ENCODE measurements at places on chromosomes 16 and 17.
A peak's percentile ranks its signal among the peaks of the same experiment; 100 is the strongest.

DNA sequence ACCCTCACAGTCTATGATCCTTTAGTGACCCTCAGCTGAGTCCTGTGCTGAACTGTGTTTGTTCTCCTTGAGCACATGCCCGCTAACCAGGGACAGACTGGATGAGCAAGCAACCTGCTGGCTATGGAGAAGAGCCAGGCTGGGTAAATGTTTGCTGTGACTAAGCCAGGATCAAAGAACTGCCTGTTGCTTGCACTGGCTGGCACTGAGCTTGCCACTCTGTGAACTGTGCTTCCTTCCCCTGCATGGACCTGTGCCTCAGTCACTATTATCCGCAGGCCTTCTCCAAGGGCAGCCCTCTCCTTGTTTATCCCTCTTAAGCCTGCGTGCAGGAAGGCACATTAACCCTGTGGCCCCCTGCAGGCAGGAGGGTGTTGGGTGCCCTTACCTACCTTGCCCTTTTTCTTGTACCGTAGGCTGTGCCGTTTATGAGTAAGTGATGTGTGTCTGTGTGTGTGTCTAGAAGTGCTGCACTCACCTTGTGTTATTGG, 7.4 kb downstream of the PNPO start:
- no peak for DNase-seq

- no peak for DNase-seq
Measured at GRCh38 chr17:13200671-13201070, 182.8 kb upstream of the ELAC2 start.

DNA sequence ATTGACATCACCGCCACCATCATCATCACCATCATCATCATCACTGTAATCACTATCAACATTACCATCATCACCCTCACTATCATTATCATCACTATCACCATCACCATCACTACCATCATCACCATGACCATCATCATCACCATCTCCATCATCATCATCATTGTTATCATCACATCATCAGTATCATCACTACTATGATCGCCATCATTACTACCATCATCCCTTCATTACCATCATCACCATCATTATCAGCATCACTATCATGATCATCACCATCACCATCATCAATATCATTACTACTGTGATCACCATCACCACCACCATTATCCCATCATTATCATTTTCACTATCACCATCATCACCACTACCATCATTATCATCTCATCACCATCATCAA, 368.3 kb downstream of the SEC14L1 start:
- no peak for DNase-seq

- no peak for DNase-seq
Measured at GRCh38 chr16:69276148-69277115, 34.7 kb upstream of the VPS4A start.

DNA sequence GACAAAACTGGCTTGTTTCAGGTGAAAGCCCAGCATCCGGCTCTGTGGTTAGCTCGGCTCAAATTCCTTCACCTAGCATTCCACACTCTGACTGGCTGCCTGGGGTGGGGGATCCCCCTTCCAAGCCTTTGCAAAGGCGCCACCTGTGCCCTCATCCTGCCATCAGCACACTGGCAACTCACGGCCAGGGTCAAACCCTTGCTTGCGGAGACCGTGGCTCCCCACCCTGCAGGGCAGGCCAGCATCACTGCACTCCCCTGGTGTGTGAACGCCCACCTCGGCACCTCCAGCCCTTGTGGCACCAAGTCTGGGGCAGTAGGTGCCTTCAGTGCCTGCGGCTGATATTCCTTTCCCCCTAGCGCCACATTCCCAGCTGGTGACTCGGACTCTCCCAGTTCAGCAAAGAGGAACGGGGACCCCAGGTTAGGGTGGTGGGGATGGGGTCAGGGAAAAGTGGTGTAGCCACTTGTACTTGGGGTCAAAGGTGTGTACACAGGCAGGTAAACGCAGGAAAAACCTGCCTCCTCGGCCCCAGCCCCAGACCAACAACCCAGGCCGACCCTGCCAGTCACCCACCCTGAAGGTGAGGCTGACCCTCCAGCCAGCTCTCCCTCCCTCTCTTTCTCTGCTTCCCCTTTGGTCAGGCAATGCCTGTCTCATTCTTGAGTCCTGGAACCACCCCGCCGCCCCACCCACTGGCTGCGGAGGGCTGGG, 1.1 kb downstream of the FLII start:
- peak; percentile 38 for DNase-seq

- DNase-seq, result peak; percentile 72
Measured at GRCh38 chr17:78993241-78993956, 13.7 kb upstream of the LGALS3BP start.

- no peak for DNase-seq
Measured at GRCh38 chr16:8751481-8752311, 45.7 kb downstream of the TMEM186 start.

DNA sequence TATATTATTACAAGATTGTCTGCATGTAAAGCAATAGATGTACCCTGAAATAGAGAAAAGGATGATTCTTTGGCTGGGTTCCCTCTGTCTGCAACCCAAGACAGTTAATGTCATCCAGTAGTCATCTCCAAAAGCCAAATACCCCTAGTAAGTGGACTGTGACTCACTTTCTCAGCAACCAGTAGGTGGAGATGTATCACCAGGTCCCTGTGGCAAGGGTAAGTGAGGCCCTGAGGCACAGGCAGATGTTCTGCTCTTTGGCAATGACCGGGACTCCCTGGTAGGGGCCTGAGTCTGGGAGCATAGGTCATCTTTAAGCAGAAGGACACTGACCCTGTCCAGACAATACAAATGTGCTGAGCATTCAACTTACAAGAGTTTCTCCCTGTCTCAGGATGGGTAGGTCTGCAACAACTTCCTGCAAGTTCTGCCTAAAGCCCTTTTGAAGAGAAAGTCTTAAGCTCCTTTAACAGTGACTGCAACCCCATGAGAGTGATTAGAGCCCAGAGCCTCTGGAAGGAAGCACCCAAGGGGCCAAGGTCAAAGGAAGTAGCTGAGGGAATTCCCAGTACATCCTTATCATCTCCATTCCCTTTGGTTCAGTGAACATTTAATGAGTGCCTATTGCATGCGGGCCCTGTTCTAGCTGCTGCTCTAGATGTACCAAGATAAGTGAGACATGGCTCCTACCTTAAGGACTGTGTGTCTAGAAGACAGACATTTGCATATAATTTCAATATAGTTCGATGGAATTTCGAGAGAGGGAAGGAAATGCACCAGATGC, 31.9 kb downstream of the PMP22 start:
- no peak for DNase-seq

DNA sequence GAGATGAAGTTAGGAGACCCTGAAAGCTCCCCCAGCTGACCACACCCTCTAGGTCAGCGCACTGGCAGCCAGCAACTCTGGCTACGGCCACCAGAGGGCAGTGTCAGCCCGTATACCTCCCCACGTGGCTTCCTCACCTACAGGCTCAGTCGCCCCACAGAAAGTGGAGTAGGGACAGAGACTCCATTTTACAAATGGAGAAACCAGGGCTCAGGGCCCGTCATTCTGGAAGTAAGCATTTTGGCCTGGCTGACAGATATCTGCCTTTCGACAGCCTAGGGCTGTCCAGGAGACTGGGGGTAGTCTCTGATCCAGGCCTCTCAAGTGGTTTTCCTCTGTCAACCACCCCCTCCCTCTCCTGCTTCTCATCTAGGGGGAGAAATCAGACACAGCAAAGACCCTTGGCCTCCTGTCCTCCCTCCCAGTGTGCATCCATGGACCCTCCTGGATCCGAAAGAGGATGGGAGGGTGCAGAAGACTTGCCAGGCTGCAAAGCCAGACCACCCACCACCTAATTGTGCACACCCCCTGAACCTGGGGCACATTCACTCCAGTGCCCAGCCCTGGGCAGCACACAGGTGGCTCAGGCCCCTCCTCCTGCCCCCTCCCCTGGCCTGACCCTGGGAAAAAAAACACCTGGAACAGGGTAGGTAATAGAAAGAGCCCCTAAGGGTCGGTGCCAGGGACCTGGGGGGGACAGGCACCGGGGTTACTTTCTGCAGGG, 3.8 kb upstream of the HAP1 start:
- peak; percentile 85 for DNase-seq

GRCh38 chr17:37373530-37374159, 2.1 kb upstream of the C17orf78 start:
- DNase-seq, result peak; percentile 68

- DNase-seq, result no peak
Measured at GRCh38 chr16:70803319-70803718, 2.4 kb upstream of the VAC14 start.

- no peak for DNase-seq
Measured at GRCh38 chr17:13410874-13411273, 190.9 kb downstream of the HS3ST3A1 start.

GRCh38 chr16:21227866-21228265, 5.6 kb upstream of the ANKS4B start:
- no peak for DNase-seq

GRCh38 chr17:48840441-48840840, 9.6 kb downstream of the CALCOCO2 start:
- no peak for DNase-seq

DNA sequence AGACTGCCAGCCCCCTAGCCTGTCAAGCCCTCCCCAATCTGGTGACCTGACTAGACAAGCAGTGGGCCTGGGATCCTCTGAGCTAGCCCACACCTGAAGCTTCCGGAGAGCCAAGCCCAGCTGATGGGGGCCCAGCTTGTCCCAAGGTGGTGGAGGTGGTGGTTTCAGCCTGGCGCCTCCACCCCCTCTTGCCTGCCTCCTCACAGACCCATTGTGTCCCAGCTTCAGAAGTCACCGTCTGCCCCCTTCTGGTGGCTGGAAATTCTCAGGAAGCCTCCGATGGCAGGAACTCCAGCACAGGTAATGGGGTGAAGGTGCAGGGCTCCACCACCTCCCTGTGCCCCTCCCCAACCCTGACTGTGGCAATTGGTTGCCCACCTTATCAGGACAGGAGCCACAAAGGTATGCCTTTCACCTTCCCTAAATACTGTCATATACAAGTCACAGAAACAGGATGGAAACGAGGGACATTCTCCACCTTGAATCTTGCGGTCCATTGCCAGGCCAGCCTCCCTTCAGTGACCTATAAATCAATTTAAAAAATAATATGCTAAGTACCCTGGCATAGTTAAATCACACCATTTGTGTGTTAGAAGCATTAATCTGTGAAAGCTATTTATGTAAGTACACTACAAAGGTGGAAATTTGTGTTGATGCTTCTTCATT, 66.0 kb upstream of the ZNF423 start:
- DNase-seq, result peak; percentile 61

DNA sequence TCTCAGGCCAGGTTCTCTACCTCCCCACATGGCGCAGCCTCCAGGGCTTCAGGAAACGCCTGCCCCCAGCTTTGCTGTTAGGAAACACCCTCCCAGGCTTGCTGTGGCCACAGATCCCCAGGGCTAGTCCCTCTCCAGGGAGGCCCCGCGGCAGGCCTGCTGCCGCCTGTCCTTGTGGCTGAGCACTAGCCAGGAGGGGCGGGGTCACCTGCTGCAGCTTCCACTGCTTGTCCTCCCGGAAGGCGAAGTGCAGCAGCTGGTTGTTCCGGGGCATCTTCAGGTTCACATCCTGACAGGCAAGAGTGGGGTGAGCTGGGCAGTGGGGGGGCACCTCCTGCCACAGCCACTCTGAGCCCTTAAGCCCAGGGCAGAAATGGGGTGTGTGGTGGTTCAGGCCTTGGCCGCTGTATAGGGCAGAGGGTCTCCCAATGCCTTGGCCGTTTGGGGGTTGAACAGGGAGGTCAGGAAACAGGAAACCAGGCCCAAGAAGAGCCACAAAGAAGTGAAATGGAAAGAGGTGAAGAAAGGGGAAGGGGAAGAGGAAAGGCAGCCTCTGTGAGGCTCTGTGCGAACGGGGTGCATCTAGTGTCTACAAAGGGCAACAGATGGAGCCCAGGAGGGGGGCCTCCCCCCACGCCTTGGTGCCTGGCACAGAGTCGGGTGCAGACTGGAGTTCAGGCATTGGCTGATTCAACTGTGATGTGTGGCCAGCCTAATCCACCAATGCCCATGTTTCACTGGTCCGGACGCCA, 2.0 kb downstream of the ROGDI start:
- no peak for DNase-seq

DNA sequence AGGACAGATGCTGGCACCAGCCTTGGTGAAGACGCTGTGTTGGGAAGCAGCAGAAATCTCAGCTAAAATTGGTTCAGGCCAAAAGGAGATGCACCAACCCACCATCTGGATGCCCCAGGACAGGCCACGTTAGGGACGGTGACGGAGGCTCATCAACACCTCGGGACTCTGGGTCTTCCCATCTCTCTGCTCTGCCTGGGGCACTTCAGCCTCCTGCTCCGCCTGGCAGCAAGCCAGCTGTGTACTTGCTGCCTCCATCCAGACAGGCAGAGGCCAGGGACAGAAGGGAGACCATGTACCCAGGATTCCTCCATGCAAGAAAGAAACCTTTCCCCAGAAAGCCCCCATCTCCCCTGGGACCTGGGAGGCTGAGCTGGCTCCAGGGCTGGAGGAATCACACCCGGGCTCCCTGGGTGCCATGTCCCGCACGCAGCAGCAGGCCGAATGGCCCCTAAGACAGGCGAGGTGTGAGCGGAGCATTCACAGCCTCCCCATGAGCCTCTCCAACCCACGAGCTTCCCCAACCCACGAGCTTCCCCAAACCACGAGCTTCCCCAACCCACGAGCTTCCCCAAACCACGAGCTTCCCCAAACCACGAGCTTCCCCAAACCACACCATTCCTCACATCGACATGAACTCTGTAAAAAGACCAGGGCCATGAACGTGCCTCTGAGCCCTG, 274.5 kb downstream of the C16orf95 start:
- no peak for DNase-seq

- peak; percentile 78 for DNase-seq
Measured at GRCh38 chr17:41547921-41548843, 20.1 kb upstream of the KRT19 start.

DNA sequence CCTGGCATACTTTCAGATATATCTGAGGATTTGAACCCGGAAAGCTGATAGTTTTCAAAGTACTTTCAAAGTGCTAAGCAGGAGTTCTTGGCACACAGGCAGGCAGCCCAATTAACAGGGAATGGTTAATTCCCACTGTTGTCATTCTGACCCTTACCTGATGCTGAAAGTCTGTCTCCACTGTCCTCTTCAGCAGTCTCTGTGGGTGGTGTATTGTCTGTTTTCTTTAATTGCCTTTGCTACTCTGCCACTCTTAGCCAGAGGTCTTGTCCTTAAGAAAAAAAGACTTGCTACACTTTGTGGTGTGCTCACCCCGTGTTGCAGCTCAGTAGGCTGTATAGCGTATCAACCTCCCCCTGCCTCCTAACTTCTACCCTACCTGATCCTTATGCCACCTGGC, 63.2 kb upstream of the SLC12A3 start:
- DNase-seq, result no peak
